ENCODE measurements at places on chromosomes 16 and 17.
A peak's percentile ranks its signal among the peaks of the same experiment; 100 is the strongest.

GRCh38 chr17:50363217-50364060 lies 9.5 kb downstream of the MRPL27 start:
- DNase-seq, result peak; percentile 43

DNA sequence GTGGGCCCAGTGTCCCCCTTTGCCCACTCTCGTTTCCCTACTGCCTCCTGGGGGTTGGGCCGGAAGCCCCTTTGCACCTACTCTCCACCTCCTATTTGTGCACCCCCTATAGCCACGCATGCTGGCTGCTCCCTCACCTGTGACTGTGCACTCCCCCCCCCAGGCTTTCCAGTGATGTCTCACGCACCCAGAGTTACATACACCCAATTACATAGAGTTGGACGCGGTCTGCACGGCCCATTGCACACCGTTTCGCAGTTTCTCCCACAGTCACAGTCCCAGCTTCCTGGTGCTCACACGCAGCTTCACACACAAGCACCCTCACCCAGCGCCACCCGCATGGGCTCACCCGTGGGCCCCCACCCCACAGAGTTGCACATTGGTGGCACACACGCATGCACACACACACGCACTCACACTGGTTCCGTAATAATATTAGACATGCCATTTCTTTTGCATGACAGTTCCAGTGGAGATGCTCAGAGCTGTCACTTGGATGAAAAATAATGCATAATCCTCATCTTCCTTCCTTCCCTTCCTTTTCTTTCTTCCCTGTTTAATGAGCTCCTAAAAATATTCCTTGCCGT lies 21.5 kb upstream of the C1QL1 start:
- no peak for DNase-seq

- no peak for DNase-seq
Observed at GRCh38 chr17:2390199-2390836, 10.5 kb downstream of the MNT start.

- DNase-seq, result no peak
Observed at GRCh38 chr16:62741692-62742091, 705.5 kb upstream of the CDH8 start.

GRCh38 chr17:29074488-29074887 lies 31.5 kb downstream of the PIPOX start:
- DNase-seq, result no peak

GRCh38 chr16:51592001-51592501 lies 441.0 kb upstream of the SALL1 start:
- DNase-seq, result peak; percentile 9

DNA sequence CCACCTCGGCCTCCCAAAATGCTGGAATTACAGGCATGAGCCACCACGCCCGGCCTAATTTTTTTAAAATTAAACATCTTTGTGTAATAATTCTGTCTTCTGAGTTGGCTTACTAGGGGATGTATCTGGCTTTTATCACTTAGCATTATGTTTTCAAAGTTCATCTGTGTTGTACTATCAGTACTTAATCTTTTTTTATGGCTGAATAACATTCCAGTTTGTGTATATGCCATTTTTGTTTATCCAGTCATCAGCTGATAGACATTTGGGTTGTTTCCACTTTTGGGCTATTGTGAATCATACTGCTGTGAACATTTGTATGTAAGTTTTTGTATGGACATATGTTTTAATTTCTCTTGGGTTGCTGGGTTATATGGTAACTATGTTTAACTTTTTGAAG lies 69.0 kb downstream of the CHD9 start:
- DNase-seq, result no peak

DNA sequence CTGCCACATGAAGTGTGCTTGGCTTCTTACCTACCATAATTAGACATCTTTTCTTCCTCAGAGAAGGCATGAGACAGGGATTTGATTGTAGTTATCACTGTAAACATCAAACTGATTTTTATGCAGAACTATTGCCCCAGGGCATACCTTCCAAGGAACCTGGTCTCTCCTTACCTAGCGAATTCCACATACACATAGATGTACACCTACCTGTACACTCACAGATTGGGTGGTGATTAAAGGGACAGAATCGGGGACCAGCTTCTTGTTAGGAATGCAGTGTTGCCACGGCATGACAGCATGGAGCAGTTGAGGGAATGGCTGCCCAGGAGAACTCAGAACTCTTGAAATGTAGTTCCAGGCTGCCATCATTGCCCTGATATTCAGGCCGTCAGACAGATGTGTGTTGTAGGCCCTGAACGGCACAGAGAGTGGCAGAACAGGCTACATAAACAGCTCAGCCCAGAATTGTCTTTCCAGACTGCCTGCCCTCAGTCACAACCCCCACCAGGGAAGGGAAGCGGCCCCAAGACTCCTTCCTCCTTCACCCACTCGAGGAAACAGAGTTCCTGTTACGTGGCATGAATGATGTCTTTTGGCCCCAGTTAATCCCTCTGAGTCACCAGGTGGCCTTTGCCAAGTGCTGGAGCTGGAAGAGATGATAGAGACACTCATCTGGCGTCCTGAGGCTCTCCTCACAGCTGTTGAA lies 17.8 kb upstream of the NAGLU start:
- DNase-seq, result no peak

DNA sequence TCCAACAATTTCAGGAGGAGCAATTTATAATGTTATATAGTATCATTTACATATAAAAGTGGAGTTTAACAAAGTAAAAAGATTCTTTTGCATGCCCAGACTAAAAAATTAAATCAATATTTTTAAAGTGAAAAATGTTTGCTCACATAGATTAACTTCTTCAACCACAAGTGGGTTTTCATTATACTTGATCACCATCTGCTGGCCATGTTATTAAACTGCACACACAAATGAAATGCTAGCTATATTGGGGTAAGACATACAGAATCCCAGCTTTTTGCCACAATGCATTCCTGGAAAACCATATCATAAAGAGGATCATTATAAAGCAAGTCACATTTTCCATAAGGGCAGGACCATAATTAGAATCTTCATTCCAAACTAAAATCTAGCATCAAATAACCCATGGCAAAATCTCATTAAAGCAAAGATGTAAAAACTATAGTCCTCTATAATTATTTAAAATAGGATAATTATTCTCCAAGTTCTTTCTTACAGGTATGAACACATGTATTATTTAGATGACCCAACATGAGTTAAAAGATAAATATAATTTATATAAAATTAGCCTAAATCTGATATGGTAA lies 26.3 kb downstream of the CEP112 start:
- peak; percentile 60 for DNase-seq

DNA sequence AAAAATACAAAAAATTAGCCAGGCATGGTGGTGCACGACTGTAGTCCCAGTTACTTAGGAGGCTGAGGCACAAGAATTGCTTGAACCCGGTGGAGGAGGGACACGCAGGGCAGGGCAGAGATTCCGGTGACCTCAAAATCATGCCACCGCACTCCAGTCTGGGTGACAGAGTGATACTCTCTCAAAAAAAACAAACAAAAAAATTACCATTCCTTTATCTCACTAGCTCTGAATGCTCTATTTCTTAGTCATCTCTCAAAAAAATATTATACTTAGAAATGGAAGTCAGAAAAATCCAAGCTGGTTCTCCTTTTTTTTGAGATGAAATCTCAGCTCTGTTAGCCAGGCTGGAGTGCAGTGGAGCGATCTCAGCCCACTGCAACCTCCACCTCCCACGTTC lies 40.8 kb downstream of the SPOP start:
- DNase-seq, result no peak

- DNase-seq, result peak; percentile 70
Observed at GRCh38 chr17:64281962-64282752, 19.1 kb upstream of the TEX2 start.

All from NCI-H2081 (cell line).